Stimulated activated CD4-positive, alpha-beta T cell treated with anti-CD3 and anti-CD28 coated beads, Interleukin-15, amount 100 ng/mL, for 1 hour (primary cell): ENCODE measurements at places on chromosomes 4 and X.

DNA sequence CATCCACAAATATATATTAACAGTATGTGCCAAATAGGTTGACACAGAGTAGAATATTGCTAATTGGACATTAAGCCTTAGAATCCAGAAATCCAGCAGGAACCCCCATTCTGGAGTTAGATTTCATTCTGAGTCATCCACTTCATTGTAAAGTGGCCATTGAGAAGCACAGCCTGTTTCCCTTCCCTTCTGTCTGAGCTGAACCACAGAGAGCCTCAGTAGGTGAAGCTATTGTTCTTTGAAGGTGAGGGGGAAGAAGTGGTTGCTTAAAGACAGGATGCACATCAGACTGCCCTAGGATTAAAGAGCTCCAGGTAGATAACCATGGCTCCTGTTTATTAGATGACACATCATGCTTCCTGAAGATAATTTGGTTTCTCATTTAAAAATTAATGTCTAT lies 30.6 kb upstream of the MCF2 start:
- DNase-seq, result no peak

GRCh38 chr4:101252721-101253120 lies 94.6 kb downstream of the PPP3CA start:
- DNase-seq, result no peak

DNA sequence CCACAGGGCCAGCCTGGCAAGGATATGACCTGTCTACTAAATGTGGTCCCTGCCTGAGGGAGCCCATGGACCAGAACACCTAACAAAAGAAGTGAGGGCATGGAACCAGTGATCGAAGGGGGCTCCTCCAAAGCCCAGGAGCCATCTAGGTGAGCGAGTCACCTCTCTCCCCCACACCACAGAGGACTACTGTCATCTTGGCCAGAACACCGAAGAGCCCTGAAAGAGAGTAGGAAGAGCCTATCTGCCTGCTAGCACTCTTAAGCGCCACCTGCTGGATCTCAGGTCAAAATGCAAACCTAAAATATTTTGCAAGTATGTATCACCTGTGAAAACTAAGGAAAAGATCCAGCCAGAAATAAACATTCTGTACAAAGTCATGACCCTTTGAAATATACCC lies 137.9 kb upstream of the ZXDB start:
- no peak for DNase-seq

DNA sequence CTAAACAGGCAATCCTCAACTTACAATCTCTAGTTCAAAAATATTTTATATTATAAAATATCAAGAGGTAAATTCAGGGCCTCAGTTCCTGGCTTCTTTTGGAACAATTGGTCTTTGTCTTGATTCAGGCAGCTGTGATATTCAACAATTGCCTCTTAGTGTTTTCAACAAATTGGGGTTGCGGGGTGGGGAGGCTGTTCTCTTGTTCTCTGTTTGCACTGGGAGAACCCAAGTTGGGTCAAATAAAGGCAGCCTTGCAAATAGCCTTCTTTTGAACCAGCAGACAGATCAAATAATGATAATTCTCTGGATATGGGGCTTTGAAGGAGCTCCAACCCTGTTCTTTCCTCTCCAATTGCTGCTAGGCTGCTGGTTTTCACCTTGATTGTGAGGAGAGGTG lies 142.5 kb downstream of the COL4A5 start:
- DNase-seq, result no peak
